Breast epithelium (tissue), 4 donors: ENCODE measurements at places on chromosomes 5 and 9. TPM values are rescaled to one million over a fixed set of nuclear protein-coding genes. Genes with fewer than 3 reads are reported as not detected.

Gene IFNA7
- total RNA-seq: not detected

- H3K4me3 ChIP-seq: no peak overlapping the region
- DNase-seq: no peak
- H3K27ac ChIP-seq: no peak overlapping the region
- H3K36me3 ChIP-seq: no peaks in the 10 kb centered on the region
- H3K4me1 ChIP-seq: no peaks in the 10 kb centered on the region
- peaks cover 16% of the 10 kb centered on the region for H3K27me3 ChIP-seq
Measured at GRCh38 chr5:1725641-1726468, 73.8 kb downstream of the MRPL36 start.

DNA sequence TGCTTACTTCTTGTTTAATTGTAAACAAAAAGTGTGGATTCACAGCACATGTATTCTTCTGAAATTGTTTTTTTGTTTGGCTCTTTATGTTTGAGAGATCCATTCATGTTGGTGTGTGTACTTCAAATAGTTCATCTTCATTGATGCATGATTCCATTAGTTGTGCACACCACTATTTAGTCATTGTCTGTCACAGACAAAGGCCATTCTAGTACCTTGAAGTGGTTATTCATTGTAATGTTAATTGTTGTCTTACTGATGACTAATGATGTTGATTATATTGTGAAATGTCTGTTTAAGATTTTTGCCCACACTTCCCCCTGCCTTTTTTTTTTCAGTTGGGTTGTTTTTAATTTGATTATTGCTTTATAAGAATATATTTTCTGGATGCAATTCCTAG is 391.3 kb downstream of the DIRAS2 start:
- H3K27me3 ChIP-seq: no peaks in the 10 kb centered on the region
- H3K4me3 ChIP-seq: no peak overlapping the region
- H3K4me1 ChIP-seq: no peaks in the 10 kb centered on the region
- DNase-seq: no peak
- no peaks in the 10 kb centered on the region for H3K36me3 ChIP-seq

Gene CAMK2A
- total RNA-seq: under 0.01 TPM

GRCh38 chr9:69385581-69386033 is 60.6 kb downstream of the ENTREP1 start:
- no peaks in the 10 kb centered on the region for H3K27me3 ChIP-seq
- no peaks in the 10 kb centered on the region for H3K4me1 ChIP-seq
- H3K27ac ChIP-seq: no peak overlapping the region
- H3K4me3 ChIP-seq: no peak overlapping the region
- no peak for DNase-seq

DNA sequence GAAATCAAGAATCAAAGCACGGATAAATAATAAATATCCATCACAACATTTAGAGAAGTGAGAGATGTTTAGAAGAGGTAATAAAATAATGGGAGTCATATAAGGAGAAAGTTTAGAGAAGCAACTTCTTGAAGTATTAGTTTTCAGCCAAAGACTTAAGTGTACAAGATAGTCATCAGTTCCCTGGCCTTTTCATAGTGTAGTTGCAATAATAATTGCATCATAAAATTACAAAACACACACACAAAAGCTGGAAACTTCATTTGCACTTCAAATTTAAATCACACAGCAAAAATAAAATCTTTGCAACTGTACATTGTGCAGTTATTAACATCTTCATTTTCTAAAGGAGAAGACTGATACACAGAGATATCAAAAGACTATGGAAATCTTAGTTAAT is 319.1 kb upstream of the RGMB start:
- DNase-seq: no peak
- no peaks in the 10 kb centered on the region for H3K36me3 ChIP-seq
- no peak overlapping the region for H3K4me3 ChIP-seq
- no peaks in the 10 kb centered on the region for H3K27me3 ChIP-seq
- H3K27ac ChIP-seq: no peak overlapping the region

Gene PIP5KL1
- 5.2 TPM for total RNA-seq

DNA sequence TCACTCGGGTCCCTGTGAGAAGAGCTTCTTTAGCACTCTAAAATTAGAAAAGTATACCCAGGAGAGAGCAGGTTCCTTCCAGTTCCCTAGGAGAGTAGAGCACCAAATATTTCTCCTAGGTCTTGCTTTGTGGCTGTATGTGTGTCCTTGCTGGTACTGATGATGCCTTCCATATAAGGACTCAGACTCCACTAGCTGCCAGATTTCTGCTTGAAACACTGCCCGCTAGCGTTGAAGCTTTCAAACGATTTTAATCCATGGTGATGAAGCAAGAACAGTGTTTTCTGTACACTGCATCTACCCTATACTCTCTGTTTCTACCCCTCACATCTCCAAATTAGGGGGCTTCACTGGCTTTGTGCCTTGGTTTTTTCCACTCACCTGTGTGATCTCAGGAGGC is 2.4 kb upstream of the SMC2 start:
- H3K36me3 ChIP-seq: no peaks in the 10 kb centered on the region
- H3K27me3 ChIP-seq: no peaks in the 10 kb centered on the region
- H3K4me3 ChIP-seq: no peak overlapping the region
- no peaks in the 10 kb centered on the region for H3K4me1 ChIP-seq

- DNase-seq: no peak
- H3K4me1 ChIP-seq: no peaks in the 10 kb centered on the region
- H3K4me3 ChIP-seq: no peak overlapping the region
Measured at GRCh38 chr5:59757442-59757841, 136.1 kb downstream of the PDE4D start.

Gene FOCAD
- total RNA-seq: 48.1 TPM

- no peak for DNase-seq
- no peak overlapping the region for H3K27ac ChIP-seq
- H3K36me3 ChIP-seq: peaks cover 5% of the 10 kb centered on the region
- H3K27me3 ChIP-seq: no peaks in the 10 kb centered on the region
- no peak overlapping the region for H3K4me3 ChIP-seq
- H3K4me1 ChIP-seq: no peaks in the 10 kb centered on the region
Measured at GRCh38 chr5:81556809-81557208, 162.9 kb upstream of the ACOT12 start.

GRCh38 chr5:112306956-112307355 is 112.1 kb downstream of the EPB41L4A start:
- H3K4me3 ChIP-seq: no peak overlapping the region
- no peaks in the 10 kb centered on the region for H3K4me1 ChIP-seq
- no peaks in the 10 kb centered on the region for H3K27me3 ChIP-seq
- no peak for DNase-seq
- no peak overlapping the region for H3K27ac ChIP-seq

- no peak overlapping the region for H3K4me3 ChIP-seq
- no peaks in the 10 kb centered on the region for H3K4me1 ChIP-seq
- H3K27me3 ChIP-seq: no peaks in the 10 kb centered on the region
- DNase-seq: no peak
- no peaks in the 10 kb centered on the region for H3K36me3 ChIP-seq
Measured at GRCh38 chr9:41229408-41230401, 40.6 kb upstream of the ZNG1F start.

- H3K4me1 ChIP-seq: no peaks in the 10 kb centered on the region
- H3K4me3 ChIP-seq: no peak overlapping the region
- no peaks in the 10 kb centered on the region for H3K36me3 ChIP-seq
- DNase-seq: no peak
- no peaks in the 10 kb centered on the region for H3K27me3 ChIP-seq
- no peak overlapping the region for H3K27ac ChIP-seq
Measured at GRCh38 chr9:77827104-77827784, 179.1 kb upstream of the GNA14 start.

Gene UAP1L1
- 6.7 TPM for total RNA-seq

GRCh38 chr9:84136119-84136868 is 155.7 kb downstream of the RMI1 start:
- H3K4me1 ChIP-seq: no peaks in the 10 kb centered on the region
- H3K27me3 ChIP-seq: no peaks in the 10 kb centered on the region
- H3K36me3 ChIP-seq: no peaks in the 10 kb centered on the region
- H3K4me3 ChIP-seq: no peak overlapping the region
